ENCODE measurements at places on chromosomes 12 and 14.
A peak's percentile ranks its signal among the peaks of the same experiment; 100 is the strongest.

DNA sequence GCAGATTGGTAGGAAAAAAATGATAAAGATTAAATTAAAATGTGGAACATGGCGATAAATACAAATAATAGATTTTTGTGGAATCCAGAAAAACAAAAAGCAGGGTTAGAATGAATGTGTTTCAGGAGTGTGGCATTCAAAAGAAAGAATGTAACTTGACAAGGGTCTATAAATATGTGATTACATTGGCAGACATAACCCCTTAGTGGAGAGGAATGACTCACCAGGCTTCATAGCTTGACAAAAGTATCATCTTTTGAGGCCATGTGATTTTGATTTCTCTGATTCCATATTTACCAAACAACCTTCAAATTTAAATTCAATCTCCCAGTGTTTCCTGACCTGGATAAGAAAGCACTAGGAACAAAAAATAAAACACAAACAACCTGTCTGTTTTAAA lies 24.4 kb upstream of the MGST1 start:
- DNase-seq: no peak

DNA sequence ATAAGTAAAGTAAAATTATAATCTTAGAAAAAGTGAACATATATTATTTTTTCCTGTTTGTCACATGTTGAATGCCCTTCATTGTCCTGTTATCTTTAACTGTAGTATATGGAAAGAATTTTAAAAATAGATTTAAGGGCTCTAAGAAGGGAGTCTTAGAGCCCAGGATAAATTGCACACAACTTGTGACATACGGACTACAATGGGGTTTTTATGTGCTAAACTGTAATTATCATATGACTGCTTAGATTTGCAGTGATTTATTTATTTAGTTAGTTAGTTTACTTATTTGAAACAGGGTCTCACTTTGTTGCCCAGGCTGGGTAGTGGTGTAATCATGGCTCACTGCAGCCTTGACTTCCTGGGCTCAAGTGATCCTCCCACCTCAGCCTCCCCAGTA lies 187.8 kb upstream of the HMGA2 start:
- DNase-seq: no peak

- no peak for DNase-seq
These were observed 100.1 kb downstream of the PAH start for GRCh38 chr12:102816816-102817434.

DNA sequence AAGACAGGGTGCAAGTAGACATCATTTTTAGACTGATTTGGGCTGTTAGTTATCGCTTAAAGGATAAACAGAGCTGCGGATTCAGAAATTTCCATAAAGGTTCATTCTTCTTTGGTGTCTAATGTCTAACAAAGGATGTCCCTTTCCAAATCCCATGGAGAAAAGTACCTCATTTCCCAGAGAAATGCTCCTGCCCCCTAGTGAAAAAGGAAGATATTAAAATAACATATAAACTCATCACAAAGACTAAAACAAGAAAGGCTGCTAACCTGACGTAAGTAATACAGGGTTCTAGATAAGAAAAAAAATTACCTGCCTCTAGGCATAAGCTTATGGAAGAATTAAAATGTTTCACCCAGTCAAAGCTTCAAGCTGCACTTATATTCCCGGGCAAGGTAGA lies 22.8 kb downstream of the ARMH4 start:
- DNase-seq: no peak

DNA sequence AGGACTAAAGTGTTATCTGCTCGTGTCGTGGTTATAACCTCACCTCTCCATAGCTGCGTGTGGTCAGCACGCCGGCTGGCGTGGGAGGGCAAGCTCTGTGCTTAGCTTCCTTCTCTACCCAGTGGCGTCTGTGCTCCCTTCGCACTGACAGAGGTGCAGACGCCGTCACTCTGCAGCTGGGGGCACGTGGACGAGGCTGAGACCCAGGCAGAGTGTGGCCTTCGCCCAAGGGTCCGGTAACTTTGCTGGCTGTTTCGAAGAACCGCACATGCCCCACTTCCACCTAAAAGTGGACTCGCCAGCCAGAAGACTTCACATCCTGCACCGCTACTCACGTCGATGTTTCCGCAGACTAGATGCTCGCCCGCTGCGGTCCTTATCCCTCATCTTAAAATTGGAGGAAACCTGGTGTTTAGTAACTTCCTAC lies 35.9 kb upstream of the DYNC1H1 start:
- no peak for DNase-seq

GRCh38 chr14:66624336-66624937 lies 116.5 kb downstream of the GPHN start:
- DNase-seq: peak; percentile 64

DNA sequence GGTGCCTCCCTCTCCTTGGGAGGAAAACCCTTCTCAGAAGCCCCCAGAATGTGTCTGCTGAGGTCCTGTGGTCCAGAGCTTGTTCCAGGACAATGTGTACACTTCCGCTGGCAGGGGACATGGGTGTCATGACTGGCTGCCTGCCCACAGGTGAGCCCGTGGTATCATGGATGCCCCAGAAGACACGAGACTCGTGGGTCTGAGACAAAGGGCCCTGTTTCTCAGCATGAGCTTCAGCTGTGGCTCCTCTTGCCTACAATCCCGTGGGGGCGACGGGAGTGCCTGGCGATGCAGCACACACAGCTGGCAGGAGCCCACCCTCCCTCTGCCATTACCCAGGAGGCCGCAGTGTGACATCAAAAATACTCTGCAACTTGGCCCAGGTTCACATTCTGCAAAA lies 7.0 kb downstream of the TMEM121 start:
- DNase-seq: no peak

DNA sequence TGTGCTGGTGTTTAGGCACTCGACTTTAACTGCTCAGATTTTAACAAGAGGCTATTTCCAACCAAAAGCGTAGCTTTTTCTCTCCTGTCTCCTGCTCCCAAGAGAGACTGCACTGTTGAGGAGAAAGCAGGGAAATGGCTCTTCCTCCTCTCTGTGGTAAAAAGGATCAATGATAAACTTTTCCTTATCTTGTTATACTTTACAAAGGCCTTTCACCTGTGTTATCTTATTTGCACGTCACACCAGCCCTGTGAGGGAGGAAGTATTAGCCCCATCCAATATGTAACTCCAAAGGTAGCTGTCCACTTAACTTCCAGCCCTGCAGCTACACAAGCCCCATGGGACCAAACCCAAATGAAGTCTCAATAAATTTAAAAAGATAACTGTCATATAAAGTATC lies 32.9 kb upstream of the ZFP36L1 start:
- DNase-seq: no peak

DNA sequence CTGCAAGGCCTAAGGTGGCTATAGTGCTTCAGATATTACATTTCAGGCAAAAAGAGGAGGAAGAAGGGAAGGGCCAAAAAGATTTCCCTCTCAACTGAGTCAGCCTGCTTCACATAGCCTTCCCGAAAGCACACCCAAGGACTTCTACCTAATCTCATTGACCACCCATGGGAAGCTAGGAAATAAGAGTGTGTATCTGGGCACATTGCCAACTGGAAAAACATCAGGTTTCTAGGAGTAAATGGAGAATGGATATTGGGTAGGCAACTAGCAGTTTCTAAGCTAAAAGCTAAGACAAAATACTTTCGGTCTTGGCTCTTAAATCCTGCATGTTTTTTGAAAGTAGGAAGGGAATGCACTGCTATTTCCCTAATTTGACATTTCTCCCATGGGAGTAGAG lies 221.7 kb upstream of the GRIP1 start:
- DNase-seq: no peak

DNA sequence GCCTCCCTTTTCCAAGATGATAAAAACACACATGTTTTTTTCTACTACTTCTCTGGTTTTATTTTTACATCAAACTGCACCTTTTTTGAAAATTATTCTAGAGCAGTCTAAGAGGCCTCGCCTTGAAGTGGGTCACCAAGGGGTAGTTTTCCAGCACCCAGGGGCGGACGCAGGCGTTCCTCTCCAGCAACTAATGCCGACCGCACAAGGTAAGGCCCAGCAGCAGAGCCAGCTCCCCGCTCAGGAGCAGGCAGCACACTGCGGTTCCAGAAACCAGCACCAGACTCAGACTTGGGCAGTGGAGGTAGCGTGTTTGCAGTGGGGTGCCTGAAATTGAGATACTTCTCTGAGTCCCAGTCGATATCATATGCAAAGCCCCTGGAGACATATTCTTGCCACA lies 31.6 kb downstream of the EP400 start:
- no peak for DNase-seq

GRCh38 chr12:99686142-99686541 lies 38.6 kb downstream of the GARIN6 start:
- DNase-seq: no peak

- DNase-seq: no peak
These were observed 172.8 kb downstream of the DPF3 start for GRCh38 chr14:72721083-72721482.

GRCh38 chr12:69397978-69398377 lies 38.4 kb downstream of the YEATS4 start:
- DNase-seq: no peak

- DNase-seq: no peak
These were observed 69.4 kb downstream of the IRF2BPL start for GRCh38 chr14:76958980-76959710.

DNA sequence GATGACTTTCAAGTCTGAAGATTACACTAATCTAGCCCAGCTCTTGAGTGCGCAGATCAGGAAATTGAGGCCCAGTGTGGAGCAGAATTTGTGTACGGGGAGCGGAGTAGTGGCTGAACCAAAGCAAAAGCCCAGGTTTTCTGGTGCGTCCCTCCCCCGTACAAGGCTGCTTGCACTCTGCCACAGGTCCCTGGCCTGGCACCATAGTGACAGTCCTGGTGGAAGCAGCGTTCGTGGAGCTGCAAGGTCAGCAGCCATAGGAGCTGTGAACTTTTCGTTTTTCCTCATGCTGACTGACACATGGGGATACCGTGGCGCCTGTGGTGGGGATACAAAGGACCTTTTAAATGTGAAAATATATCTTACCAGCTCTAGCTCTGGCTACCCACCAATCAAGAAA lies 1.7 kb downstream of the EVL start:
- DNase-seq: no peak

DNA sequence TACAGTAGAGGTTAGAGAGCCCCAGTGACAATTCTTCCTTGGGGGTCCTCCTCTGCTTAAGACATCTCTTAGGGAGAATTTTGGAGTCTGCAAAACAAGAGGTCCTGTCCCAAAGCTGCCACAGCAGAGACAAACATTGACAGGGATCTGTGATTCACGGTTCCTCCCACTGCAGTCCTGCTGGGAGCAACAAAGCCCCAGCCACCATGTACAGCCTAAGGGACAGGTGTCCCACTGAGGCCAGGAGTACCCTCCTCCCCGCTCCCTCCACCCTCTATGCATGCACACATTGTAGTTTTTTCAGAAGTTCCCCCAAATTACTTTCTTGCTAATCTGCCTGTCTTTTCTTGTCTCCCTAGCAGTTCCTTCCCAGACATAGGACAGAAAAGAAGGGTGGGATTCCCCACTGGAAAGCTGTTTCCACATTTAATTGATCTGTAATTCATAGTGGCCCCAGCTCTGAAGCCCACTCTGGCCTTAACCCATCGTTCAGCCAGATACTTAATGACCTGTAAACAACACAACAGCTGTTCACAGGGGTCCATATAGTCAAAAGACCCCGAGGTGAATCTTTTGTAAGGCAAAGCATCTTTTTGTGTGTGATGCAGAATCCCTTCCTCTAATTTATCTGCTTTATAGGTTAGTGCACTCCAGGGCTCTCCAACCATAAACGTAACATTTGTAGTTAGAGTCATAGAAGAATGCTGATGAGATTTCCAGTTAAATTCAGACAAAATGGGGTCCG lies 13.9 kb upstream of the PRICKLE1 start:
- no peak for DNase-seq

GRCh38 chr14:92914087-92914656 lies 8.8 kb upstream of the CHGA start:
- DNase-seq: no peak

GRCh38 chr12:114688256-114688845 lies 4.4 kb upstream of the TBX3 start:
- no peak for DNase-seq

GRCh38 chr14:92686900-92687427 lies 61.5 kb downstream of the LGMN start:
- DNase-seq: peak; percentile 95

- no peak for DNase-seq
These were observed 53.0 kb downstream of the SSH1 start for GRCh38 chr12:108804271-108804953.

- DNase-seq: no peak
These were observed 78.2 kb upstream of the GTF2A1 start for GRCh38 chr14:81298911-81299310.

DNA sequence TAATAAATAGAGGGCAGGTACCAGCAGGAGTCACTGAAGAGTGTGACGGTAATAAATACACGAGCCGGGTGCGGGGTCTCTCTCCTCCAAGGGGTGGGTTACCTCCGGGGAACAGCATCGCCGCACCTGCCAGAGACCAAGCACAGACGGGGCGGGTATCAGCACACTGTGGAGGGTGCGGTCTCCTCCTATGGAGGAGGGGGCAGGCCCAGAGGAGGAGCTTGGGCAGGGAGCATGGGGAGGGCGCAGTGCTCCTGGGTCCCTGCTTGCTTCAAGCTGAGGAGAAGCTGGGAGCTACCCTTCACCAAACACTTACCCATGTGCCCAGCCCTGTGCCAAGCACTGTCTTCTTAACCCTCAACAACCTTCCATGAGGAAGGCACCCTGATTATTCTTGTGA lies 12.8 kb downstream of the PGF start:
- no peak for DNase-seq

DNA sequence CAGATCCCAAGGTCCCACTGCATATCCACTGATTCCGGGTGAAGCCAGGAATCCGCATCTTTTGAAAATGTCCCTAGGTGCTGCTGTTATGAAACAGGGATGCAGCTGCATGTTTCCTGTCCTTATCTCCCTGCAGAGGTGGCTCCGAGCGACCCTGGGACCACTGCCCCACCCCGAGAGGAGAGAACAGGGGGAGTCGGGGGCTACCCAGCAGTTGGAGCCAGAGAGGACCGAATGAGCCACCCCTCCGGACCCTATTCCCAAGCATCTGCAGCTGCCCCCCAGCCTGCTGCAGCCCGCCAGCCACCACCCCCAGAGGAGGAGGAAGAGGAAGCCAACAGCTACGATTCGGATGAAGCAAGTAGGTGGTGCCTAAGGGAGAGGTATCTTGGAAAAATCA lies 30.3 kb upstream of the OAS1 start:
- no peak for DNase-seq
